Activated CD4-positive, CD25-positive, alpha-beta regulatory T cell treated with anti-CD3 and anti-CD28 coated beads, Interleukin-2, amount 50 U/mL, for 16 hours (primary cell): ENCODE measurements at places on chromosomes 1 and 21.

DNA sequence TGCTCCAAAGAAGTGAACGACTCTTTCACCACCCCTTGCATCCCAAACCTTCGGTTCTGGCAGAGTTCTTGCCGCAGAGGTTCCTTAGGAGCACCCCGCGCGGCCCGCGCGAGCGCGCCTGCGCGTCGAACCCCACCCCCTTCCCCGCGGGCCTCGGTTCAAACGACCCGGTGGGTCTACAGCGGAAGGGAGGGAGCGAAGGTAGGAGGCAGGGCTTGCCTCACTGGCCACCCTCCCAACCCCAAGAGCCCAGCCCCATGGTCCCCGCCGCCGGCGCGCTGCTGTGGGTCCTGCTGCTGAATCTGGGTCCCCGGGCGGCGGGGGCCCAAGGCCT is at the start of gene C1orf56:
Gene C1orf56 (plus strand): TSS at position 161 of the 334 bp plus-strand sequence. CDS start 97 bp downstream, at position 258.
- peak; percentile 31 for DNase-seq

GRCh38 chr1:160205242-160206035 is at the start of gene PEA15:
Gene PEA15, plus strand, starts transcription at chr1:160205384. Its CDS starts 6,161 bp downstream, at chr1:160211545.
- peak; percentile 44 for DNase-seq

GRCh38 chr21:43872531-43873197 is 7.6 kb downstream of the AGPAT3 start:
- DNase-seq: no peak

GRCh38 chr1:3779265-3779911 is 6.8 kb downstream of the SMIM1 start:
- DNase-seq: no peak

DNA sequence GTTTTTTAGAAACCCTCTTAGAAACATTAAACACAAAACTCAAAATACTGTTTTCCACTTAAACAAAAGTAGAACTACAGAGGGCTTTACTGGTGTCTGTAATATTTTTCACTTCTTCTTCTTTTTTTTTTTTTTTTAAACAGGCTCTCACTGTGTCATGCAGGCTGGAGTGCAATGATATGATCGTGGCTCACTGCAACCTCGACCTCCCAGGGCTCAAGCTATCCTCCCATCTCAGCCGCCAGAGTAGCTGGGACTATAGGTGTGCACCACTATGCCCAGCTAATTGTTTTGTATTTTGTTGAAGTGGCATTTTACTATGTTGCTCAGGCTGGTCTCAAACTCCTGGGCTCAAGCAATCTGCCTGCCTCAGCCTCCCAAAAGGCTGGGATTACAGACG is 194.8 kb downstream of the DAB1 start:
- DNase-seq: no peak

DNA sequence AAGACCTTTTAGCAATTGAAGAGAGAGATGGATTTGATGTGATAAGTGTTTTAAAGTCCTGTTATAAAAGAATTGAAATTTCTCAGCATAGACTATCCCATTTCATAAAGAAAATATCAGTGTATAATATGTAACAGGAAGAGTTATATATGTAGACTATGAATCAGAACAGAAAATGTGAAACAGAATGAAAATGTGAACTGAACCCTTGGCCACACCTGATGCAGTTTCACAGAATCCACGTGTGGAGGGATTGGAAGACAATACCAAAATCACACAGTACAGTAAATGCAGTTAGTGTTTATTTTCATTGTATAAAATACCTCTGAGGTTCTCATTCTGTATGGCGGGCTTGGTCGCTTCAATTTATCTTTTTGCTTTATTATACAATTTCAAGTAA is 9.9 kb upstream of the SLAMF1 start:
- DNase-seq: no peak

DNA sequence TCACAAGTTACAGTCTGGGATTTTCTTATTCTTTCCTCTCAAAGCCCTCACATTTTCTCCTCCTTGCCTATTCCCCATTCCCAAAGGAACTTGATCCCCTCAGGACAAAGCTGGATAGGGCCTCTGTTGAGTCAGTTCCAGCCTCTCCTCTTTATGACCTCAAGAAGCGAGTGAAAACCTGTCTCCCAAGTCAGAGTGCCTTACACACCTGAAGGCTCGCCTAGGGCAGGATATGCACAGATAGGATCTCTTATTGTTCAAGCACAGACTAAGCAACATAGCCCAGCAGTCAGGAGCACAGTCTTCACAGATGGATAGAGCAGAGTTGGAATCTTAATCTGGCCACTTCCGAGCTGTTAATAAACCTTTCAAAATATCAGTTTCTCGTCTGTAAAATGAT is 60.8 kb upstream of the PRRC2C start:
- no peak for DNase-seq

GRCh38 chr21:8992731-8993174 is 1528.6 kb upstream of the TPTE start:
- no peak for DNase-seq

DNA sequence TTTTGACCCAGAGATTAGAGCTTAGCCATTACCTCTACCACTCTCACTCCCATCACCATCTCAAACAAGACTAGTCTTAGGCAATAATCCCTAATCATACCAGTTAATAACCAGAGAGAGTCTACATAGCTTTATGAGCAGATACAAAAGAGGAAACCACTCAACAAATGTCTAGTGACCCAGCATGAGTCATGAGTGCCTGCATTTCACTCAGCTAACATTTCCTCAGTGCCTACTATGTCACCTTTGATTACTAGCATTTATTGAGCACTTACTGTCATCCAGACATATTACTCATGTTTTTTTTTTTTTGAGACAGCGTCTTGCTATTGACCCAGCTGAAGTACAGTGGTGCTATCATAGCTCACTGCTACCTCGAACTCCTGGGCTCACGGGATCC is 35.9 kb upstream of the GALNT2 start:
- no peak for DNase-seq

DNA sequence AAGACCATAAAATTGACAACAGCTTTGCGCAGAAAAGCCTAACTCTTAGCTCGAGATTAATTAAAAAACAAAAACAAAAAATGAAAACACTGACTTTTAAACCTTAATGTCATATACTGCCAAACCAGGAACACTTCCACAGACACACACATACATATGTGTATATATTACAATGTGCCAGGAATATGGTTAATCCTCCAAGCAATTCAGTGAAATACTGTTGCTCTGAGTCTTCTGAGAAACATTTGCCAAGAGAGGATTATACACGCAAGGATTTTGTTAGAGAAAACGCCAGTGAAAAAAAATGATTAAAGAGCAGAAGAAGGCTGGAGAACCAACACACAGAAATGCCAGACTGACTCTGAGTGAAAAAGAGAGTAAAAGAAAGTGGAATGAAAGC is 116.7 kb upstream of the CHRM3 start:
- DNase-seq: no peak

DNA sequence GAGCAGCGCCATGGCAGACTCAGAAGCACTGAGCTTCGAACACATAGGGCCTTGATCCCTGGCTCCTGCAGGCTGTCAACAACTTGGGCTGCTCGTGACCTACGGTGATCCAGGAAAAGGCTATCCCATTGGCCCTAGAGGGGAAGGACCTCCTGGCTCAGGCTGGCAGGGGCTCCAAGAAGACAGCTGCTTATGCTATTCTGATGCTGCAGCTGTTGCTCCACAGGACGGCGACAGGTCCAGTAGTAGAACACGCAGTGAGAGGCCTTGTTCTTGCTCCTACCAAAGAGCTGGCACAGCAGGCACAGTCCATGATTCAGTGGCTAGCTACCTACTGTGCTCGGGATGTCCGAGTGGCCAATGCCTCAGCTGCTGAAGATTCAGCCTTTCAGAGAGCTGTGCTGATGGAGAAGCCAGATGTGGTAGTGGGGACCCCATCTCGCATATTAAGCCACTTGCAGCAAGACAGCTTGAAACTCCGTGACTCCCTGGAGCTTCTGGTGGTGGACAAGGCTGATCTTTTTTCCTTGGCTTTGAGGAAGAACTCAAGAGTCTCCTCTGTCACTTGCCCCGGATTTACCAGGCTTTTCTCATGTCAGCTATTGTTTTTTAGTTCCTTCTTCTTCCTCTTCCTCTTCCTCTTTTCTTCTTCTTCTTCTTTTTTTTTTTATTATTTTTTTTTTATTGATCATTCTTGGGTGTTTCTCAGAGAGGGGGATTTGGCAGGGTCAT is 18.9 kb downstream of the ITLN2 start:
- DNase-seq: no peak

- DNase-seq: no peak
These were observed 517.5 kb downstream of the PLPP3 start for GRCh38 chr1:56061824-56062223.

DNA sequence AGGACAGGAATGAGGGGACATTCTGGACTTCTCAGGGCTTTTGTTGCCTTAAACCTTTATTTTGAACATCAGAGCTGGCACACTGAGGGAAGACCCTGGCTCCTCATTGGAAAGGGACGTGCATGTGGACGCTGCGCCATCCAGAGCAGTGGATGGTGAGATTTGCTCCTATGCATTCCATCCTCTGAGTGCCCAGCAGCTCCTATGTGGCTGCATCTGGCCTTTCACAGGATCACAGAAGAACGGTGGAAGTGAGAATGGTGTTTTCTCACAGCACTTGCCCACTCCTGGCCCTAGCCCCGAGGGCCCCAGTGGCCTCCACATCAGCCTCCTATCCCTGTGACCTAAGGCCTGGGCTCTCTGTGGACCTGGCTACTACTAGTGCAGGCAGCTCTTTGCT is 20.6 kb upstream of the CCDC190 start:
- DNase-seq: no peak

- no peak for DNase-seq
These were observed 84.3 kb downstream of the CAMTA1 start for GRCh38 chr1:6869545-6869944.
